ENCODE measurements at places on chromosomes 4 and X.

DNA sequence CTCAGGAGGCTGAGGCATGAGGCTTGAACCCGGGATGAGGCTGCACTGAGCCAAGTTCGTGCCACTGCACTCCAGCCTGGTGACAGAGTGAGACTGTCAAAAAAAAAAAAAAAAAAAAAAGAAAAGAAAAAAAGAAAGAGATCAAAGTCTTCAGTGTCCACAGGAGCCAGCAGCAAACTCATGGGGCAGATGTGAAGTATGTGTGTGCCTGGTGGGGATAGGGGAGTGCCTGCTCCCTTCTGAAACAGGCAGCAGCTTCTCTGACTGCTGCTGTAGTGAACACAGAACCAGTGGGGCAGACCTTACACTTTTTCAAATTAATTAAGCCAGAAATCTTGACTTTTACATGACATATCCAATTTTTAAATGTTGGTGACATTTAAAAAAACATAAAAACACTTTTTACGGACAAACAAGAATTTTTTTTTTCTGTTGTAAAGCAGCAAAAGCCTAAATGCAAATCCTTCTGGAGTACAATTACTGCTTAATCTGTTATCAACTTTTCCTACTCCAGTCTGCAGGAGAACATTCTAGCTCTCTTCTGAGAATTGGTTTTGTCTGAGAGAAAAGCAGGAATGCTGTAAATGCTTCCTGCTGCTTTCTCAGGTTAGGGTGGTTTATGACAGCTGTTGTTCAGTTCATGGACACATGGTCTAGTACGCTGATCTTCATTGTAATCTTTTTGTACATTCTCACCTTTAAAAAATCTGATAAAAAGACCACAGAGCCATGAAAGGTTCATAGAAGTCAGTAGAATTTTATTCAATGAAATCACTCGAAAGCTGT lies 311.1 kb downstream of the CAMK2D start:
- no peak for ATAC-seq

DNA sequence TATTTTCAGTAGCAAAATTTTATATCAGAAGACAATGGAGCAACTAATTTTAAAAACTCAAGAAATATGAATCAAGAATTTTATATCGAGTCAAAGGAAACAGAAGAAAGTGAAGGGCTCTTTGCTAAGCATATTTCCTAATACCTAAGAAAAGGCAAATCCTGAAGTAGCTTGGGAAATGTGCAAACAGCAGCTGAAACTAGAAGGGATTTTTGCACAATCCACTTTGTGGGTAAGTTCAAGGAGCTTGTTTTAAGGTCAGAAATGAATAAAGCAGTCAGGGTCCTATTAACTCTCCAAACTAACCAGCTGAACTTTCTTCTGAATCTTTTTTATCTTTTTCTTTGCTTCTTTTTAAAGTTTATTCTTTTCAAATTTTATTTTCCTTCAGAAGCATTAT lies 500.9 kb upstream of the CXorf51A start:
- ATAC-seq = no peak

GRCh38 chr4:171378323-171378722 lies 434.9 kb upstream of the GALNTL6 start:
- ATAC-seq = no peak

DNA sequence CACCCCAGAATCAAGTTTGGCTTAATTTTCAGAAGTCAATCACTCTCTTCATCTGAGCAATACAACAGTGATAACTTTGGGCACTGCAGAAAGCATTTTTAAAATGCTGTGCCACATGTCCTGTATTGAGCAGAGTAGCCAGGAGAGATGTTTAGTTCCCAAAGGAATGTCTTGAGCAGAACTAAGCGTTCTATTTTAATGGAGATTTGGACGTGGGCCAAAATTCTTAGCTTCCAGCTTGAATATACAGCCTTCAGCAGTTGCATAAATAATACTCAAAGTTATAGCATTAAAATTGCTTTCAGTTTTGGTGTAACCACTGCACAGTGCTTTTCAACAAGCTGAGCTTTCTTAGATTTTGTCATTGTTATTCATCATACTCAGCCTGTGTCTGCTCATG lies 679.2 kb downstream of the NLGN4X start:
- no peak for ATAC-seq

GRCh38 chrX:111151764-111152163 lies 55.8 kb downstream of the PAK3 start:
- no peak for ATAC-seq

- peak; percentile 58 for ATAC-seq
These were observed 531 bp downstream of the DGKQ start for GRCh38 chr4:972651-973424.

- ATAC-seq = peak; percentile 13
These were observed 173.7 kb downstream of the GPAT3 start for GRCh38 chr4:83709627-83710026.

Measured in stimulated activated memory B cell treated with anti-CD40 and anti-IgM and Interleukin-4, amounts not matched to agents 10 μg/mL and 1 μg/mL and 100 μg/mL, for 72 hours (primary cell).